ENCODE measurements at places on chromosomes 2 and 18.

DNA sequence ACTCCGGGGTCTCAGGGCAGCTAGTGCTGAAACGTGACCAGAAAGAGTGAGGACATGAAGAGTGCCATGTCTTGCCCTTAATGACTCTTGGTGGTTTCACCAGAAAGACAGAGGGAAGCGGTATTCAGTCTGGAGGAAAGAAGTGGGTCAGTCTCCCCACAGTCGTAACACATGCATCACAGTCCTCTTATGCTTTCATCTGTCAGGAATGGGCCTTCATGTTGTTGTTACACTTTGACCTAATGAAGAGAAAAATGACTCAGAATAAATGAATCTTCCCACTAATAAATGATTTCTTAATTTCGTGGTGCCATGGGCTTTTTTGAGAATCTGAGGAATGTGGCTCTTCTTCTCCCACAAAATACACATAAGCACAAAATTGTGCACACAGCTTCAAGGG lies 103.2 kb downstream of the SLC8A1 start:
- DNase-seq: no peak

DNA sequence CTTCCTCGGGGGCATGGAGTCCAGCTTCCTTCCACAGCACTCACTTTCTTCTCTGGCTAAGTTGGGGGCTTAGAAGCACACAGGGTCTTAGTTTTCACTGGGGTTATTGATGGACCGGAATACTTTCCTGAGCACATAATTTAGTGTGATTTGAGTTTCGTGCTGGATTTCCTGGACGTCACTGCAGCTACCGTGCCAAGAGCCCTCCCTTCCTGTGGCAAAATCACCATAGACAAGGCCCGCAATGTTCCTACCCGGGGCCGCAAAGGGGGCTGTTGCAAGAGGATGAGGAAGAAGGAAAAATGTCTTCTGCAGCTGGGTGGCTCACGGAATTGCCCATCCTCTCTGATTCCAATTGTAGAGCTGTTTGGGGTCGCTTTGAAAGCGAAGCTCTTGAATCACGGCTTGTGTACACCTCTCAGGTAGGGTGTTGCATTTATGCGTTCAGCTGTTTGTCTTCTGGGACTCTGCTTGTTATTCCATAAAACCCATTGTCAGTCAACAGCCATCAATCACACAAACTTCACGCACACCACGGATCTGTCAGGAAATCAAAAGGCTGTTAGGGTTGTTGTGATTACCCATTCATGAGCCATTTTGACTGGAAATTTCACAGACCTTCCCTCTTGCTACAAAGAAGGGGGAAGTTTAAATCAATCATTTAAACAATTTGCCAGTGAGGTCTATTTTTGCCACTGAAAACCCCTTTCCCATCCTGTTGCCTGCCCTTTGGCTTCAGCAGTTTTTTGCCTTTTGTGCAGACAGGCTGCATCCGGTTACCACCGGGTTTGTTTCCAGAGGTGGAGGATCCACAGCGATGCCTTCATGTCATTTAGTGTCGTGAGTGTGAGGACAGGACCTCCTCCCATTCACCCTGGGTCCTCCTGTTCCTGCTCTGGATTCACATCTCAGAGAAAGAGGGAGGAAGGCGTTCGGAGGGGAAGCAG lies 36.0 kb downstream of the SMIM21 start:
- no peak for DNase-seq

- DNase-seq: no peak
These were observed 7.7 kb downstream of the CD28 start for GRCh38 chr2:203714112-203714511.

DNA sequence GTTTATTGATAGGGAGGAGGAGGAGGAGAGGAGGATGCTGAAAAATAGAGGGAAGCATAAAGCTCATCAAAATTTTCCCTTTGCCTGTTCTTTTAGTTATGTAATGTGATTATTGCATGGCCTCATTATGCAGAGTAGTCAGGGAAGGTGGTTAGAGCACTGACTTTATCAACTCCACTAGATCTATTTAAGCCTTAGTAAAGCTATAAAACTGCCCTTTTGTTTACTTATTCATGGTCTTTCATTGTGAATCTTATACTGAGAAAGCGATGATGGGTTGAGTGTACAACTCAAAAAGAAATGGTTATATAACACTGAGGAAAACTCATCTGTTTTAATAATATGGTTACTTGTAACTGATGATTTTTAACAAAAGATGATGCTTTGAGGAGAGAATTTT lies 81.7 kb downstream of the MAP4K4 start:
- DNase-seq: no peak

GRCh38 chr2:26327291-26328272 lies 18.4 kb upstream of the SELENOI start:
- no peak for DNase-seq

GRCh38 chr18:13914170-13914569 lies 1.2 kb downstream of the MC2R start:
- no peak for DNase-seq

- DNase-seq: no peak
These were observed at the start of gene TUBA4B for GRCh38 chr2:219252900-219253752. Gene TUBA4B, plus strand, starts transcription at chr2:219253243. Its CDS starts 165 bp downstream, at chr2:219253408.

- no peak for DNase-seq
These were observed 54.0 kb downstream of the DNER start for GRCh38 chr2:229660391-229660790.

GRCh38 chr18:5980721-5981120 lies 85.4 kb upstream of the TMEM200C start:
- no peak for DNase-seq

DNA sequence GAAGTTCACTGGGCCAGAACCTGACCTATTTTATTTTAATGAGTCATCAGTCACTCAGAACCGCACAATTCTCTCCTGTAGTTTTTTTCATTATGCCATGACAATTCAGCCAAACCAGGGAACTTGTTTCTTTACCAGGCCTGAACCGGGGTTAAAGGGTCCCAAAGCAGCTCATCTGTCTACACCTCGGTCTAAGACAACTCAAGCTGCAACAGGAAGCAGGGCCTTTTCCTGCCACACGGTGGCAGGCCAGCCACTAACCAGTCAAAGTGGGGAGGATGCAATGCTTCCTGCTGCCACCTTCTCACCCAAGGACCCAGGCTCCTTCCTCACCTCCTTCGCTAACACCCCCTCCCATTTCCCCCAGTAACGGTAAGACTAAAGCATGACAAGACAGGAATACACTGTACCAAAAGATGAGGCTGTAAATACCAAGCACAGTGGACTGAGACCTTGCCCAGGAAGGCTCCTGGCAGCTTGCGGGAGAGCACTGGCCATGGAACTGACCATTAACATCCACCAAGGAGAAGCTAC lies 56.7 kb upstream of the ACKR3 start:
- DNase-seq: no peak

DNA sequence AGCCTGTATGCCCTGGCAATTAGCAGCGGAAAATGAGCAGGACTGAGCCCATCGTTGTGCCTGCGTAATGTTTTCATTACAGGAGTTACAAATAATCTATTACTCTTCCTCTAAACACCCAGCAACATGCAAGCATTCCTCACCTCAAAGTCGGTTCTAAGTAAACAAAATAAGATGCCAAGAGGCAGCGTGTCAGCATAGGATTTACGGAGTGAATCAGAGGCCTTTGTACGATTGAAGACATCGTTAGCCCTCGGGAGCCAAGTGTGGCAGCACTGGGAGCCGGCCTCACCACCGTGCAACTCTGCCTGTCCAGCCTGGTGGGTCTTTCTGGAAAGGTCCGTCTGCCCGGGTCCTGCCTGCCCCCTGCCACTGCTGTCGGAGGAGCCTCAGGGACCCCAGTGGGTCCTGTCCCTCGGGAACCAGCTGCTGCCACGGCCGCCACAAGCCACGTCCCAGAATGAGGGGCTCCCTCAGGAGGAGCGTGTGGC lies 80.1 kb upstream of the CTDP1 start:
- DNase-seq: no peak

DNA sequence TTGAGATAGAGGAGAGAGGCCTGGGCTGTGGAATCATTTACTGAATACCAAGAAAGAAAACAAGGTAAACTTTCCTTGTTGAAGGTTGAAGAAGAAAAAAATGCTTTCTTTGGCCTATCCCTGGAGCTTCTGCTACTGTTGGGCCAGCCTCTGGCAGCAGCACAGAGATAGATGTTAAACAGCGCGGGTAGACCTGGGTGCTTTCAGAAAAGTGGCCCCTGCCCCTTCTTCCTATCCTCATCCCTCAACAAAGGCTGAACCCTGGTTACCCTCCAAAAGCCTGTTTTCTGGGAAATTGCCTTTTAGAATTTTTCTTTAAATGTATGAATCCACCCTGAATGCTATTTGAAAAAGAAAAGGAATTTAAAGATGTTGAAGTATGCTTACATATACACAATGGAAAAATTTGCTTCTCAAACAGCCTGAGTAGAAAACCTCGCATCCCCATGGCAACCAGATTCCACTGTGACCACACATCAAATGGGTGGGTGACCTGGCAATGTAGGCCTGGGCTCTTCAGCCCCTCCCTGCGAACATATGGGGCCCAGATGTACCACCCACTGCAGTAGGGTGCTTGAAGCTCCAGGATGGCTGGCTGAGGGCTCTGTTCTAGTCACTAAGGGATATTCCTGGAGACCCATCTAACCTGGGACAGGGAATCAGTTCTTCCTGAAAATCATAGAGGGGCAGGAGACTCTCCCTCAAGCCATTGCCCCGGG lies 23.4 kb upstream of the CHRNA1 start:
- DNase-seq: no peak

DNA sequence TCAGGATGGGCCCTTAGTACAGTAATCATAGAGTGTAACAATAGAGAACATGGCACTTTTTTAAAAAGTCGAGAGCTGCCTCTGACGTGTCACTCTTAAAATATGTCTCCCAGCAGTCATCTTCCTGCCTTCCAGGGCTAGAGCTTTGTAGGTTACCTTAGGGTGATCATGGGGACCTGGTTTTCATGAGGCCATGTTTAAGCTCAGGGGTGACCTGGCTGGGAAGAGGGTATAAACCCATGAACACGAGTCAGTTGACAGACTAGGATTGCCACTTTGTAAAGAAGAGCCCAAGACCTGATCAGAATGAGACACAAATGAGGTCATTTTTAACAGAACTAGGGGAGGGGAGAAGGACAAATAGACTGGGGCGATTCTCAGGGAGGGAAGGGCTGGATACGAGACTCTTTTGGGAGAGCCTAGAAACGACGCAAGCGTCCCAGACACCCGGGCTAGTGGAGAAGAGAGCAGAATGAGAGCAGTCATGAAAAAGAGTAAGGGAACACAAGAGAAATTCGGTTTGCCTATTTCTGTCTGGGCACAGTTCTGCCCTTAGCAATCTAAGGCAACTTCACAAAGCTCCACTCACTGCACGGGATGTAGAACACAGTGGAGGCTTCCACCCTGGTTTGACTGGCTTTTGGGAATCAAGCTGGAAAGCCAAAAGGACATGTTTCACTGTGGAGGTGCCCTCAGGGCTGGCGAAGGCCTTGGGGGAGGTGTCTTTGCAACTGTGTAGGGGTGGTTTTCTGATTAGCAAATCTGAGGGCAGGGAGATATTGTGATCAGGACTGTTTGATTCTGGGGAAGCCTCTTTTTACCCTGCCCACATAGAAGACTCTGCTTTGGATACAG lies 1.8 kb upstream of the RAB31 start:
- DNase-seq: no peak

- no peak for DNase-seq
These were observed at the start of gene KCNS3 for GRCh38 chr2:17878281-17879136. Gene KCNS3, plus strand, starts transcription at chr2:17878667. Its CDS starts 52,342 bp downstream, at chr2:17931009.

DNA sequence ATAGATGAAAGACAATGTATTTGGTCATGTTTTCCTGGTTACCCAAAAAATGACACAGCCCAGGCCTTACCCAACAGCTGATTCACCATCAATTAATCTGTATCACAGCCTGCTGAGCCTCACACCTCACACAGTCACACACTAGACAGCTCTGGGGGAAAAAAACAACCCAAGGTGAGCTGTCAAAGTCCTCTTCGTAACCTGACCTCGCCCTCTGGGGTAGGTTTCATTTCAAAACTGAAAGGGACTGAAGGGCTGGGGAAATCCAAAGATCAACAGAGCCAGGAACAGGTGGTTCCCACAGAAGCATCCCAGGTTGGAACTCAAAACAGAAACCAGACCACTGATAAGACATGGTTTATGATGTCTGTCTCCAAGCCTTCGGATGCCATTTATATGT lies 18.2 kb upstream of the PCBP1 start:
- DNase-seq: no peak

DNA sequence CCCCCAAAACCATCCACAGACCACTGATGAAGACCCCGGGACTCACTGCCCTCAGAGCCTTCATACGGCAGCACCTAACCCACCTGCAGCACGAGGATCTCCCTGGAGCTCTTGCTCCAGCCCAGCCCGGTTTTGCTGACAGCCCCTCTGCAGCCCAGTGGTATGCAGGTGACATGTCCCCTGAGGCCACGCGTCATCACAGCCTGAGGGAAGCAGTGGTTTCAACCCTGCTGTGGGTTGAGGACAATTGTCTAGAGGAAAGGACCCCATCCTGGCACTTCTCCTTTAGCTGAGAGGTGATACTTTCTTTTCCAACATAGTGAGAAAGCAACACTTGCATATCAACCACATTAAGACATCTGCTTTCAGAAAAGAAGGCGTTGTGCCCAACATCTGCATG lies 134.0 kb downstream of the SEPTIN10 start:
- no peak for DNase-seq

- DNase-seq: no peak
These were observed 34.3 kb upstream of the ITM2C start for GRCh38 chr2:230830428-230830827.

DNA sequence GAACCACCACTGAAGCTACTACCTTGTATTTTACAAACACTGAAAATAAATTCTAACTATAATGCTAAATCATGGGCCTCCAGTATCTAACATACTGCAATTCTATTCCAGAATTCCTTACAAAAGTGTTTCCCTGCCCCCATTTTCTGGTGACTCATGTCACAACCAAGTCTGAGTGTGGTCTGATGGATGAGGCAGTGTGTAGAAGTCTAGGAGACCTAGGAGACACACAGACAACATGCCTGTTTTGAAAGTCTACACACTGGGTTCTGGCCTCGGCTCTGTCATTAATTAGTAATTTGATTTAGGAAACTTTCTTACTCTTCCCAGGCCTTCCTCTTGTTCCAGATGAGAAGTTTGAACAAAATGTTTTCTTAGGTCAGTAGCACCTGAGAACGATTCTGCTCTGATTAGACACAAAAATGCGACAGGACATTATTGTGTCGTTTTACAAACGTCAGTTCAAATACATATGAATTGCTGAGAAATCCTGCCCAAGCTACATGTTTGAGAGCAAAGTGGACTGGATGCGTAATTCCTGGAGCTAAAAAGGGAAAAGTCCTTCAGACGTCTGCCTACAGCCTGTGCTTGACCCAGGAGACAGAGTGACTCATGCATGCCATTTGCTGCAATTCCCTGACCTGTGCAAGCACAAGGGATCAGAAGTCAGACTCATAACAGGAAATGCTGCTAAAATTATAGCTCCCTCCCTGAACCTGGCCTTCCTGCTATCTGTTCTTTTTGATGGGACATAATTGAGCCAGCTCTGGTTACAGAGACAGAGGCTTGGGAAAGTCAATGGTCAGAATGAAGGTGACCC lies 494.4 kb downstream of the SOX11 start:
- DNase-seq: no peak

GRCh38 chr2:23618794-23619530 lies 234.0 kb downstream of the KLHL29 start:
- no peak for DNase-seq
